Activated B cell treated with CpG ODN at 0.5 μM for 24 hours (primary cell): ENCODE measurements at places on chromosomes 7 and 10.

GRCh38 chr10:101675115-101675514, 19.9 kb downstream of the FBXW4 start:
- DNase-seq: no peak

DNA sequence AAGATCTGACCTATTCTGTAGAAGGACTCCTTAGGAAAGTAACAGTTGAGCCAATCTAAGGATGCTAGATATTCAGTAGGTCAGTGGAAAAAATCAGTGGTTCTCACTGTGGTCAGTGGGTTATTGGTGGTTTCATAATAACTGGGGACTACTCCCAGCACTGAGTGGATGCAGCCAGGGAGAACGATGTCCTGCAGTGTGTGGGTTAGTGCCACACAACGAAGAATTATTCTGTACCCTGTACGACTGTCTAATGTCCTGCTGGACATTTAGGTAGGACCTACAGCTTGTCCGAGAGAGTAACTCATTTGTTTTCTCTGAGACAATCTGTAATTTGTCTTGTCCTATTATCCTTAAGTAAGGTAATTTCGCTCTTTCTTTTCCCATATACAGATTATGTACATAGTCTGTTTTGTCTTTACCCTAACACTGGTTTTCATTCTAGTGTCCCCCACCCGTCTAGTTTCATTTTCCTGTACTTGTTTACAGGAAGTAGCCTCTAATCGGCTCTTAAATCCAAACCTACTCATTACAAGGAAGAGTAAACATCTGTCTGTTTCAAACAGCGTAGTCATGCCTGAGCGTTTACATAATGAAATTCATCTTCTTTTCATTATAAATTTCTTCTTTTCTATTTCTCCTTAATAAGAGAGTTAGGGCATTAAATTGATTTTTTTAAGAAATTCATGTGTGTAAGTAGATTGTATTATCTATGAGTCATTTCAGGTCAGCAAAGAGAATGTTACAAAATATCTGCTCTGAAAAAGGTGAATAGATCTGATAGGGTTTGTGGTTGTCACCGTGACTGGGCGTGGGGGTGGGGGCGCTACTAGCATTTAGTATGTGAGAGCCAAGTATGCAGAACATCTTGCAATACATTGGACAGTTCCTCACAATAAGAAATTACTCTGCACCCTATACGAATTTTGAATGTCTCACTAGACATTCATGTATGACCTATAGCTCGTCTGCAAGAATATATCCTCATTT, 8.3 kb upstream of the ZC3HAV1L start:
- DNase-seq: no peak

GRCh38 chr7:32890010-32890792, 1.4 kb downstream of the KBTBD2 start:
- no peak for DNase-seq

DNA sequence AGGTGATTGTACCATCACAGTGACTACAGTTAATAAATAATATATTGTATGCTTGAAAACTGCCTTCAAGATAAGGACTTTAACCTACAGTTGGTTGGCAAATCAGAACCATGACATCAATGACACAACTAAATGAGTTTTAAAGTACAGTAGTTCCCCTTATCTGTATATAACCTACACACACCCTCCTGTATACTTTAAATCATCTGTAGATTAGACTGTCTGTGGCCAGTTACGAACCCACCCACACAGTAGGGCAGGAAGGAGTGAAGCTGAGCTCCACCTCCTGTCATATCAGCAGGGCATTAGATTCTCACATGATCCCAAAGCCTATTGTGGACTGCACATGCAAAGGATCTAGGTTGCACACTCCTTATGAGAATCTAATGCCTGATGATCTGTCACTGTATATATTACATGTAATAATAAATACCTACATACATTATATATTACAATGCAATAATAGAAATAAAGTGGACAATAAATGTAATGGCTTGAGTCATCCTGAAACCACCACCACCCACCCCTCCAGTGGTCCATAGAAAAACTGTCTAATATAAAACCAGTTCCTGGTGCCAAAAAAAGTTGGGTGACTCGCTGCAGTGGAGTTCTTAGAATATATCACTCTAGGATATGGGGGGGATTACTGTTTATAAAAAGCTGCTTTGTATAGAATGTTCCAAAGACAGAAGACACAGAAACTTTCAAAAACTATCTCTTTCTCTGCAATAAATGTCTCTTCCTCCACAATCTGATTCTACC, 5.6 kb downstream of the TPK1 start:
- no peak for DNase-seq

DNA sequence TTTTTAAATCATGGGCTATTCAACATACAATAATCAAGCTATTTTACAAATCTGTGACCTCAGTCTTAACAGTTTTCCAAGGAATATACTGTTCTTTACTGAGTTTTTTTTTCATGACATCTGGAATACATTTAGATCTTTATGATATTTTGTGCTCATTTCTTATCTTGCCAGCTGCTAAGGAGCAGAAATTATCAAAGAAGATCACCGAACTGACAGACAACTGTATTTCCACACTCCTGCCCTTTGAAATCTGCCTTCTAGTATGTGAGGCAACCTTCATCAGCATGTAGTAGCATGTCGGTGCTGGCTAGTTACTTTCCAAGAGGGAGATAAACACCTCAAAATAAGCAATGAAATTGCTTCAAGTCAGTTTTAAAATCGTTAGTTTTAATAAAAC, 66.4 kb downstream of the NHLRC2 start:
- DNase-seq: no peak

- no peak for DNase-seq
Measured at GRCh38 chr7:115249080-115249479, 327.2 kb downstream of the MDFIC start.

GRCh38 chr7:130896051-130896881, 162.3 kb upstream of the KLF14 start:
- DNase-seq: no peak

GRCh38 chr7:1024331-1024841, 20.0 kb upstream of the GPR146 start:
- DNase-seq: peak; percentile 74

- no peak for DNase-seq
Measured at GRCh38 chr10:129170812-129171211, 296.2 kb upstream of the MGMT start.
